ENCODE measurements at places on chromosomes 4 and X.

DNA sequence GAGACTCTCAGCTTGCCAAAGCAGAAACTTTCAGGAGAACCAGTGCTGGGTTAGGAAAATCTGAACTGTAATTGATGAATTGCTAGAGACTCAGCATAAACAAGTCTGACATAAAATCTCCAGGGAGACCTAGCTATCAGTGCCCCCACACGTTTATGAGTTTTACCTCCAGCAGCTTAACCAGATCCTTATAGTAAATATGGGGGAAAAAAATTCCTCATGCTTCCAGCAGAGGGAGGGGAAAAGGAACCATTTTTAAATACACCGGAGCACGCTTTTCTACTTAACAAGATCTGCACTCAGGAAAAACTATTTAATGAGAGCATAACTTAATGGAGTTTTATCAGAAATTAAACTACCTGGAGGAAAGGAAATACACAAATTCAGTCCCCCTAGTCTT is 1040.7 kb upstream of the INTU start:
- DNase-seq: no peak

- DNase-seq: peak; percentile 41
Observed at GRCh38 chr4:185395238-185395955, at the start of gene LRP2BP. LRP2BP (minus strand) TSS chr4:185395924; CDS start chr4:185378186, 17,738 bp downstream.

GRCh38 chrX:55451141-55451540 is 786 bp upstream of the MAGEH1 start:
- no peak for DNase-seq

- peak; percentile 2 for DNase-seq
Observed at GRCh38 chr4:21134994-21135393, 434.7 kb downstream of the PACRGL start.

DNA sequence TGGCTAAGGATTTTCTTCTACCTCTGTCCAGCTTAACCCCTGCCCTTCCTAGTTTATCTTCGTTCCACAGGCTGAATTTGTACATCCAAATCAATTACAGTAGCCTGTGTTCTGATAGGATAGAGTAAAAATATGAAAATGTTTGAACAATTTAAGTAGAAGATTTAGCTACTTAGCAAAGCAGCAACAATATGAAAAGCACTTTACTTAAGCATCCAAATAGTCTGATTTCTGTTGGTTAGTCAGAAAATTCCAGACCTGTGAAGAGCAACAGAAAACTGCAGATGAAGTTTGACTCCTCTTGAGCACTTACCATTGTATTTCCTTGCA is 2.0 kb downstream of the ARSJ start:
- DNase-seq: no peak

DNA sequence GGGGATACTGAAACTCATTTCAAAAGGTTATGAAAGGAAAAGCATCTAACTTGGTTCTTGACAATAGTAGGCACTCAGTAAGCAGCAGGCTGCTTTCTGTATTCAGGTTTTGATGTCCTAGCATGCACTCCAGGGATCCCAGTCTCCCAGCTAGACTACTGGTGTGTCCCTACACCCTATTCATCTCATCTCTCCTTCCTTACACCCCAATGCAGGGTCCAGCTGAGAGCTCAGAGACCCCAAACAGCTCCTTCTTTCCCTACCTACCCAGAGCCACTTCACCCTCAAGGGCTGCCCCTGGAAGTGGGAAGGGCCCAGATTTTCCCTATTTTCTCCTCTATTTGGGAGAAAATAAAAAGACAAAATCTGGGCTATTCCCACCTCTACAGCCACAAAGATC is 1.6 kb upstream of the EFNB1 start:
- no peak for DNase-seq

DNA sequence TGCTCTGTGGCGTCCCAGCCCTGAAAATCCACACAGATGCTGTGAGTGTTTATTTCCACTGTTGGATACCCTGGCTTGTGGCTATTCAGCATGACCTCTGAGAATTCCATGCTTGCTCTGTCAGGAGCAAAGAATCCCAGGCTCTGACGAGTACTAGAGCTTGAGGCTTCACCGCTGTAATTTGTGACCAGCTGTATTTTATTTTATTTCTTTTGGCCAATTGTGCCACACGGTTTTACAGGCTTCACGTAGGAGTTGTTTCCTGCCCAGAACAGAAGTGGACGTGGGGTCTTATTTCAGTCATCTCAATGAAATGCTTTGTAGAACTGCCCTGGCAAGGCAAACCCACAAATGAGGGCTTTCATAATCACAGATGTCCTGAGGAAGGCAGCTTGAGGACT is 69.4 kb upstream of the CLDN34 start:
- DNase-seq: no peak

GRCh38 chr4:138499627-138500026 is 257.5 kb upstream of the SLC7A11 start:
- no peak for DNase-seq

DNA sequence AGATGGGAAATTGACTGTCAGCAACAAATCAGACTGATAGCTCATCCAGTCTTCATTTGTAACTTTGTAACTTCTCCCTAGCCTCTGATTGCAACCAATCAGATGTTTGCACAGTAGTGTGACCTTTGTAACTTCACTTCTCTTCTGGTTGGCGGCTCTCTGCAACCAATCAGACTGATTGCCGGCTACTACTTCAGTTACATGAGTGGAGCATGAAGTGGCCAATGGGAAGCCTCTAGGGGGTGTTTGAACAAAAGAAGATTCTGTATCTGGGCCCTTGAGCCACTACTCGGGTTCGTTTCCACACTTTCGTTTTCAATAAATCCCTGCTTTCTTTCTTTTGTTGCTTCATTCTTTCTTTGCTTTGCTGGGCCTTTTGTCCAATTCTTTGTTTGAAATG is 1285.8 kb downstream of the TECRL start:
- no peak for DNase-seq

GRCh38 chrX:130857207-130857606 is 45.8 kb downstream of the ENOX2 start:
- DNase-seq: no peak

- DNase-seq: no peak
Observed at GRCh38 chrX:84046403-84046984, 141.5 kb downstream of the RPS6KA6 start.

DNA sequence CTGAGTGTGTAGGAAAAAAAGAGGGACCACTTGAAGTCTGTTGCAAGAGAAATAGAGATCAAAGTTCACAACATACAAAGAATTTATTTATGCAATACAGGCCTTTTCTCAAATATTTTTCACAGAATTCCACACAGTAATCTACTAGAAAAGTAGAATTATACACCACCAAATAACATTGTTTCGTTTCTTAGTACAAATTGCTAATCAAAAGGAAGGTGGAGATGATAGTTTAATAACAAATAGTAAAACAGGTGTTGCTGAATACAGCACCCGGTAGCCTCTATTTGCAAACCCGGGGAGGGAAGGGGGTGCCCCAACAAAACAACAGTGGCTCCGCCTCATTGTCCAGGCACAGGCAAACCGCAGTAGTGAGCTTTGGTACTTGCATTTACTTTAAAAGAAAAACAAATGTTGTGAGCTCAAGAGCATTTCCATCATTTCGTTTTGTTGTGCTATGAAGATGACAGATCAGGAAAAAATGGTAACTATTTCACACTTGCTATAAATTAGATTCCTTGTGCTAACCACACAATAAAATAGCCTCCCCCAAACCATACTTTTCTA is 186.4 kb downstream of the DCLK2 start:
- DNase-seq: no peak

- no peak for DNase-seq
Observed at GRCh38 chr4:16626945-16627344, 271.5 kb downstream of the LDB2 start.

- no peak for DNase-seq
Observed at GRCh38 chrX:10054396-10054795, 87.2 kb downstream of the CLDN34 start.

DNA sequence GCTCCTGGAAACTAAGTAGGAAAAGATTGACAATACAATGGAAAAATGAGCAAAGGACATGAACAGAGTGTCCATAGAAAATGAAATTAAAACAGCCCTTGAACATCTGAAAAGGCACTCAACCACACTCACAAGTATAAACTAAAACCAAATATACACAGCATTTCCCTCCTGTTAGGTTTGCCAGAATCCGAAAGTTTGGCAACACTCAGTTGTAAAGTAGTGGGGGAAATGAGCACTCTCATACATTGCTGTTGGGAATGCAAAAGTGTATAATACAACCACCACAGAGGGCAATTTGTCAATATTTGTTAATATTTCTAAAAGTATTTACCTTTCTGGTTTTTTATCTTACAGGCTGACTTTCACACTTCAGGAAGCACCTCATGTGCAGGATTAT is 84.2 kb upstream of the TMEM164 start:
- DNase-seq: no peak

DNA sequence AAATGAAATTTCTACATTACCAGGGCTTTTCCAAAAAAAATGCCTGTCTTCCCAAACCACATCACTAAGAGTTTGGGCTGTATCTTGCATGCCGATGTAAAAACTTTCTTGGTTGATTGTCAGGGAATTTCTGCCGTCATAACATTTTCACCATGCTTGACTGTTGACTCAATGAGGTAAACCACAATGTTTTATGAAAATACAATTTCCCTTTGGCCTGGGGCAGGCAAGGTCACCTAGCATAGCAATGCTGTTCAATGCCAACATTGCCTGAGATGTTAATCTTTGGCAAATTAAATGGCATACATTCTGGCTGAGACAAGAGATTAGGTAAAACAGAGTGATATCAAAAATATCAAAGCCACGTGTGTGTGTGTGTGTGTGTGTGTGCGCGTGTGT is 137.1 kb upstream of the TBL1X start:
- no peak for DNase-seq

DNA sequence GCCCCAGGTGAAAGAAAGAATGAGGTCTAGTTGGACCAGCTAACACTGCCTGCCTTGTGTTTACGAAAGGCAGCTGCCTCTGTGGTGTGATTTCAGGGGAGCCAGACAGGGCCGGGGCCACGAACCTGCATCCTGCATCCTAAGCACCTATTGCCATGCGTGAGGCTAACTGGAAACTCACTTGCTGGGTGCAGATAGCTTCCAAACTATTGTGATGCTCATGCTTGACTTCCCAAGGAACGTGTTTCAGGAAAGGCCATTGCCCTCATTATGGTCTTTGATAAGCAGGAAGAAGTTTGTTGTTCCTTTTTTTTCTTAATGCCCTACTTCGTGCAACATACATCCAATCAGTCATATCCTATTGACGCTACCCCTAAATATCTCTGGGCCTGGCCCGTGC is 2.3 kb upstream of the IRF2 start:
- DNase-seq: no peak

- DNase-seq: no peak
Observed at GRCh38 chr4:123830930-123831329, 434.3 kb downstream of the SPRY1 start.

DNA sequence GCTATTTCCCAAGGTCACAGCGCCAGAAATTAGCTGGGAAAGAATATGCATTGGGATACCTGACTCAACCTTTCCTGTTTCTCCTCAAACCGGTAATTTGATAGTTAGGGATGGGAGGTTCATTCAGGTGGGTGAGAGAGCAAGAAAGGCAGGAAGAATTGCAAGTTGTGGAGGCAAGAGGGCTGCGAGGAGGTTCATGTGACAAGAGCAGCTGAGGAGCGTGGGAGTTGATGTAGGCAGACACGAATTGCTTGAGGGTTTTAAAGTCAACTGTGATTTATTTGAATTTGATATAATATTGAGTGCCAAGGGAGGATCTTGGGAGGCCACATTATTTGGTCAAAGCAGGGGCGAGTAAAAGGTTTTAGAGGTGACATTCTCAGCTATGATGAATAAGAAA is 329.0 kb downstream of the STIM2 start:
- no peak for DNase-seq

- DNase-seq: no peak
Observed at GRCh38 chr4:88897180-88897579, 159.8 kb downstream of the FAM13A start.

GRCh38 chrX:70405003-70405402 is 18.1 kb upstream of the GDPD2 start:
- DNase-seq: no peak

DNA sequence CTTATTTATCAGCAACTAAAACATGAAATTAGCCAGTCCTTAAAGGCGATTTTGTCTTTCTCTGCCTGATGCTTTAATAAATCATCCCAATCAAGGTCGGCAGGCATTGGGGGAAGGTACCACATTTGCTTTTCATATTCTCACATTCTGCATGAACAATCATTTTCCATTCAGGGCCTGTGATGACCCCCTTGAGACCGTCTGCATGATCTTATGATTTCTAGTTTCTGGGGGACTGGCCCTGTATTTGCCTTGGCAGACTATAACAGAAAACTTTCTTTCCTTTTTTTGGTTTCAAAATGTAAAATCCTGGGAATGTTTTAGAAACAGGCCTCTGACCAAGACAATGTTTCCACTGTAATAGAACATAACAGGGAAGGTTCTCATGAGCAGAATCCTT is 296.8 kb downstream of the IDS start:
- DNase-seq: no peak

DNA sequence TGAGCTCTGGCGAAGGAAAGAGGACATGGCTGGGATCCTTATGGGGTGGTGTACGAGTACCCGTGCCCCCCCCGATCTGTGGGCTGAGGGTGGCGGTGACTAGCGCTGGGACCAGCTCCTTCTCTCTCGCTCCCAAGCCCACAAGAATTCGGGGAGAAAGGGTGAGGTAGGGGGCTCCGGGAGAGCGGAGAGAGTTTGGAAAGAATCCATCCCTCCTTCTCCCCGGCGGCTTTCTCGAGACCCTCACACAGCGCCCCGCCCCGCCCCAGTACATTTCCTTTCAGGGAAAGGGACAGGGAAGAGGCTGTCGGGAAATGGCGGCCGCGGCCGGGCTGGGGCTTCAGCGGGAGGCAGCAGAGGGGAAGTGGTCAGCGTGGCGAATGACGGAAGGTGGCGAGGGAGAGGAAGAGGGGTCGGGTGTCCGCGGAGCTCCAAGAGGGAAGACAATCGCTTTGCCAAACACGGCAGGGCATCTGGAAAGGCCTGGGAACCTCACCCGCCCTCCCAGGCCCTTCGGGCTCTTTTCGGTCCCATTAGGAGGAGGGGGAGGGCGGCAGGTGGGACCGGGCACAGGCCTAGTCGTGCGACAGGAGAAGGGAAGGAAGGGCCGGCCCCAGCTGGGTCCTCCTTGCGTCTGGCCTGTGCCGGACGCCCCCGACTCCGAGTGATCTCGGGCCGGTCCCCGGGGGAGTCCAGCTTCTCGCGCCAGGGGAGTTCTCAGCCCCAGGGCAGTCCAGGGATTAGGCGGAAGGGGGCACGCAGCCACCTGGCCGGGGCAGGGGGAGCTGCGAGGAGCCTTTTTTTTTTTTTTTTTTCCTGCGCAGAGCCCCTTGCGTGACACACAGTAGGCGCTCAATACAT is 10.2 kb downstream of the HNRNPH2 start:
- DNase-seq: peak; percentile 23

GRCh38 chr4:186228514-186228894 is 1.2 kb downstream of the KLKB1 start:
- DNase-seq: no peak

- DNase-seq: no peak
Observed at GRCh38 chr4:183335369-183335940, 13.2 kb upstream of the CLDN24 start.

- no peak for DNase-seq
Observed at GRCh38 chr4:143406523-143406922, 69.8 kb downstream of the GAB1 start.

DNA sequence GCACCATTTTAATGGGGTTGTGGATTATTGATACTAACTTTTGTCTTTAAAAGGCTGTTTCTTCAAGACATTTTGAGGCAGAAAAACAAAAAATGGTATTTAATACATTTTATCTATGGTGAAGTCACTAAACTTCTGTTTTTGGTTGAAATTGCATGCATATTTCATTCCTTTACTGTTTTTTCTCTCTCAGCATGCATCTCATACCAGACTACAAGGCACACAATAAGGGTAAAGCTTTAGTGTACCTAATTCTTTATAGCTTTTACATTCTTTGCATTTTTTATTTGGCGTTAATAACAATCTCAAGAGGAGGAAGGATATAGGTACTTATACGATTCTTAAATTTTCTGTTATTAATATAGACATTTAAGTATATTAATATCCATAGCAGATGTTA is 151.0 kb upstream of the DKK2 start:
- no peak for DNase-seq
